ENCODE measurements at places on chromosomes 12 and 14.

GRCh38 chr12:106417926-106418910 lies 60.7 kb downstream of the POLR3B start:
- DNase-seq, result peak; percentile 55

- no peak for DNase-seq
These were observed 6.7 kb upstream of the DNAAF2 start for GRCh38 chr14:49641697-49642129.

GRCh38 chr12:110431957-110432587 lies 18.1 kb downstream of the ARPC3 start:
- DNase-seq, result no peak

- no peak for DNase-seq
These were observed 77.7 kb upstream of the C14orf132 start for GRCh38 chr14:95961481-95961880.

GRCh38 chr12:6323340-6323994 lies 13.0 kb downstream of the PLEKHG6 start:
- peak; percentile 88 for DNase-seq

- DNase-seq, result no peak
These were observed 20.9 kb downstream of the DLGAP5 start for GRCh38 chr14:55170526-55170925.

DNA sequence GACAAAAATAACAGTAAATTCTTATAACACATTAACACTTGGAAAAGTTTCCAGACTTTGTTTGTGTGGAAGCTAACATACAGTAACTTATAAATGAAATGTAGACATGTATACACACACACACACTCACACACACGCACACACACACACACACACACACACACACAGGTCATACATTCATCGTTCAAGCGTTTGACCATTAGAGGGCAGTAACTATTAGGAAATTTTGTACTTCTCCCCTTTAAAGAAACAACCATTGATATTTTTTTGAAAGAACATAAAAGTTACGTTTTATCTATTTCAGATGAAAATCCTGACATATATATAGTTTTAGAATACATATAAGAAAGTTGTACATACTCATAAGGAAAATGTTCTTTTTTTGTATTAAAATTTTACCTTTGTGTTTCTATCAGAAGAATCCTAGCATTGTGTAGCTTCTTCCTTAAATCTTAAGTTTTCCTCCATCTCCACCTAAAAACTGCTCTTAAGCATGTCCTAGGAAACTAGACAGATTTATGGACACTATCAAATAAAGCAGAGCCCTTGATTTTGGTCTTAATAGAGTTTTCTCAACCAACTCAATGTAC lies 29.0 kb downstream of the PTPRQ start:
- peak; percentile 67 for DNase-seq

DNA sequence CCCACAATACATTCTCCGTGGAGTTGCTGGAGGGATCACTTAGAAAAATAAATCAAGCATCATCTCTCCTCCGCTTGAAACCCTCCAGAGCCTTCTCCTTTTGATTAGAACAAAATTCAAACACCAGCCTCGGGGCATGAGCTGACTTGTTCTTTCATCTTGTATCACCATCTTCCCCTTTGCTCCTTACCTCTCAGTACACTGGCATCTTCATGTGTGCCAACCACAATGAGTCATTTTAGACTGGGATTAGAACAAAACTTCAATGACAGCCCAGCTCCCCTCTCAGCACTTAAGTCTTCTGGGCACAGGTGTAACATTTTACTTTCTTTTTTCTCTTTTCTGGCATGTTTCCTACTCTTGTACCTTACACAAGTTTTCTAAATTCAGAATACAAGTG lies 1159.2 kb upstream of the TMEM132C start:
- no peak for DNase-seq

DNA sequence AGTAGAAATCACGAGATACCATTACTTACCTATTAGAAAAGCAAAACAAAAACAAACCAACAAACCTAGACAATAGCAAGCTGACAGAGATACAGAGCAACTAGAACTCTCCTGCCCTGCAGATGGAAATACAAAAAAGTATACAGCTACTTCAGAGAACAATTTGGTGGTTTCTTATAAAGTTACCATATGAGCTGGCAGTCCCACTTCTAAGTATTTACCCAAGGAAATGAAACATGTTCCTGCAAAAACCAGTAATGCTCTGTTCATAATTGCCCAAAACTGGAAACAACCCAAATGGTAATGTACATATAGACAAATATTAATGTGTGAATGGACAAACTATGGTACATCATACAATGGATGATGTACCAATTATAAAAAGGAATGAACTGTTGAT lies 31.7 kb downstream of the FUT8 start:
- no peak for DNase-seq

- DNase-seq, result no peak
These were observed 1.1 kb downstream of the AQP2 start for GRCh38 chr12:49951411-49952240.

- DNase-seq, result no peak
These were observed 69.6 kb upstream of the PRMT8 start for GRCh38 chr12:3421191-3421978.

DNA sequence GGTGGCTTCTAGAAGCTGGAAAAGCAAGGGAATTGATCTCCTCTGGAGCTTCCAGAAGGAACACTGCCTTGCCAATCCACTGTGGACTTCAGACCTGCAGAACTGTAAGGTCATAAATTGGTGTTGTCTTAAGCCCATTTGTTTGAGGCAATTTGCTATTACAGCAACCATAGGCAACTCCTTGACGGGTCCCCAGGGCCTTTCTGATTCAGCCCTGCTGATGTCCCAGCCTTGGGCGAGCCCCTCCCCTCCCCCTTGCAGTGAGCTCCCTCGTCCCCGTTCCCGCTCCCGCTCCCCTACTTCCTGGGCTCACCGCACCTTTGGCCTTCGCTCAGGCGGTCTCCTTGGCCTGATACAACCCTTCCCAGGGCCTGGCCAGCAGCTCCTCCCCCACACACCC lies 18.9 kb upstream of the DIO3 start:
- no peak for DNase-seq

DNA sequence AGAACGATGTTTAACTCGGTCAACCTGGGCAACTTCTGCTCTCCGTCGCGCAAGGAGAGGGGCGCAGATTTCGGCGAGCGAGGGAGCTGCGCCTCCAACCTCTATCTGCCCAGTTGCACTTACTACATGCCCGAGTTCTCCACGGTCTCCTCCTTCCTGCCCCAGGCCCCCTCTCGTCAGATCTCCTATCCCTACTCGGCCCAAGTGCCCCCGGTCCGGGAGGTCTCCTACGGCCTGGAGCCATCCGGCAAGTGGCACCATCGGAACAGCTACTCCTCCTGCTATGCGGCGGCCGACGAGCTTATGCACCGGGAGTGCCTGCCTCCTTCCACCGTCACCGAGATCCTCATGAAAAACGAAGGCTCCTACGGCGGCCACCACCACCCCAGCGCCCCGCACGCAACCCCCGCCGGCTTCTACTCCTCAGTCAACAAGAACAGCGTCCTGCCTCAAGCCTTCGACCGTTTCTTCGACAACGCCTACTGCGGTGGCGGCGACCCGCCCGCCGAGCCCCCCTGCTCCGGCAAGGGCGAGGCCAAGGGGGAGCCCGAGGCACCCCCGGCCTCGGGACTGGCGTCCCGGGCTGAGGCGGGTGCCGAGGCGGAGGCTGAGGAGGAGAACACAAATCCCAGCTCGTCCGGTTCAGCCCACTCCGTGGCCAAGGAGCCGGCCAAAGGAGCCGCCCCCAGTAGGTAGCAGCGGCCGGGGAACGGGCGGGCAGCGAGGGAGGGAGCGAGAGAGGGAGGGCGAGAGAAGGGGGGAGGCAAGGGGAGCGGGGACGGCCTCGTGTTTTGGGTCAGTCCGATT lies 513 bp downstream of the HOXC11 start:
- no peak for DNase-seq

DNA sequence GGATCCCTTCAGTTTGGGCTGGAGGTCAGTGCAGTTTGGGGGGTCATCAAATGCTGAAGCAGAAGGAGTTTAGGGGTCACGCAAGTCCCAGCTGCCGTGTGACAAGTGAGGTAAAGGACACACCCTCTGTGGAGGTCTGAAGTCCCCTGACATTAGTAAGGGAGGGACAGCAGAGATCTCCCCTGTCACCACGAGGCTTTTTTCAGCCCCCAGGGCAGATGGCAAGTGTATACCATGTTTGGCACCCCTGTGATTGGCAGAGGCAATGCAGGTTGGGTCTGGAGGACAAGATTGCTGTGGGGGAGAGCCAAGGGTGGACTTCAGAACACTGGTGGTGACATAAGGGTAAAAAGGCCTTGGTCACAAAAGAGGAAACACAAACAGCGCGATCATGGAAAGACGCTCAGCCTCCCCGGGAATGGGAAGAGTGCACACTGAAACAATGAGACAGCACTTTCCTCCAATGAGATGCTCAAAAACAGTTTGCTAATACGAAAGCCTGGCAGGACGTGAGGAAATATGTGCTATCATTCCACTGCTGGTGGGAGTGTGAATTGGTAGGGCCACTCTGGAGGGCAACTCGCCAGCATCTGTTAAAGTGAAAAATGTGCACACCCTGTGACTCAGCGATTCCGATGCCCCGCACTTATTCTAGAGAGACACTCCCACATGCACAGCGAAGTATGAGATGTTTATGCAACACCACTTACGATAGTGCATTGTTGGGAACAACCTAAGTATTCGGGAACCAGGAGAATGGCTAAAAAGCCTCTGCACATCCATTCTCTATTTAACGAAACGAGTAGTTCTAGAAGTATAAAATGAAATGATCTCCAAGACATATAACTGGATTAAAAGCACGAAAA lies 14.4 kb upstream of the CD27 start:
- peak; percentile 58 for DNase-seq

DNA sequence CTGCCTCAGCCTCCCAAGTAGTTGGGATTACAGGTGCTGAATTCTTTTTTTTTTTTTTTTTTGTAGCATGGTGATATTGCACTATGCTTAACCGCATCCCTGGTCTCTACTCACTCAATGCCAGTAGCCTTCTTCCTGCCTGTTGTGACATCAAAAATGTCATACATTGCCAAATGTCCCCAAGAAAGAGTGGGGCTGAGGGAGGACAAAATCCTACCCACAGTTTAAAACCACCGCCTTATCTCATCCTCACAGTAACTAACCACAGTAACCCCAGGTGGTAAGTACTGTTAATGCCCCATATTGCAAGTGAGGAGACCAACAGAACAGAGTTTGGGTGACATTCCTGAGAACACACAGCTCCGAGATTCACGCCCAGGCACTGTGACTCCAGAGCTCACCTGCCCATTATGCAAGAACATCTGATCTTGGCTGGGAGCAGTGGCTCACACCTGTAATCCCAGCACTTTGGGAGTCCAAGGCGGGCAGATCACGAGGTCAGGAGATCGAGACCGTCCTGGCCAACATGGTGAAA lies 19.6 kb downstream of the MORN3 start:
- DNase-seq, result no peak

DNA sequence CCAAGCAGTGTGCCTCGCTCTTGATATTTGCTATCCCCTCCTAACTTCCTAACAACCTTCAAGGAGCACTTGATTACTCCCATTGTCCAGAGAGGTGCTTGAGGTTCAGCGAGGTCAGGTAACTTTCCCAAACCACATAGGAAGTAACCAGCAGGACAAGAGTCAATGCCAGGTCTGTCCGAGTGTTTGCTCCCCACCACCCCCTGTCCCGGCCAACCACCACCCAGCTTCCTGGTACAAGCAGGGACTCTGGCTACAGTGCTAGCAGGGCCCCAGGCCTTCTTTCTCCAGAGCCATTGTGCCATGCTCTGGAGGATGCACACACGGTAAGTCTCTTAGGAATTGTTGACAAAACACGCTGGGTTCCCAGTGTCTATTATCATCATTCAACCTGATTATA lies 49.2 kb downstream of the SYNE3 start:
- no peak for DNase-seq

- no peak for DNase-seq
These were observed 138.1 kb downstream of the DPF3 start for GRCh38 chr14:72755766-72756165.

GRCh38 chr14:79525416-79525815 lies 685.9 kb downstream of the DIO2 start:
- DNase-seq, result no peak

DNA sequence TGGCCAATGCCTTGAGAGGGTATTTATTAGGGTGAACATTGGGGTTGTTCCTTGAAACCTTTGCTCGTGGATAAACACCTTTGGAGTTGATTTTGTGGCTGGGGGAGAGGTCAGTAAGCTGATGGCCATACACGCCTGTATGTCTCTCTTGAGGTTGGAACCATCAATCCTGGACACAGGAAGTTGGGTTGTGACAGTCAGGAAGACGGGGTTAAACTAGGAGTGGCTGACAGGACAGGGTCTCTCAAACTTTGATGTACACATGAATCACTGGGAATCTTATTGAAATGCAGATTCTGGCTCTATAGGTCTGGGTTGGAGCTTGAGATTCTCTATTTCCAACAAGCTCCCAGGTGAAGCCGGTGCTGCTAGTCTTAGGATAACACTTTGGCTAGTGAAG lies 12.8 kb upstream of the WSCD2 start:
- no peak for DNase-seq

DNA sequence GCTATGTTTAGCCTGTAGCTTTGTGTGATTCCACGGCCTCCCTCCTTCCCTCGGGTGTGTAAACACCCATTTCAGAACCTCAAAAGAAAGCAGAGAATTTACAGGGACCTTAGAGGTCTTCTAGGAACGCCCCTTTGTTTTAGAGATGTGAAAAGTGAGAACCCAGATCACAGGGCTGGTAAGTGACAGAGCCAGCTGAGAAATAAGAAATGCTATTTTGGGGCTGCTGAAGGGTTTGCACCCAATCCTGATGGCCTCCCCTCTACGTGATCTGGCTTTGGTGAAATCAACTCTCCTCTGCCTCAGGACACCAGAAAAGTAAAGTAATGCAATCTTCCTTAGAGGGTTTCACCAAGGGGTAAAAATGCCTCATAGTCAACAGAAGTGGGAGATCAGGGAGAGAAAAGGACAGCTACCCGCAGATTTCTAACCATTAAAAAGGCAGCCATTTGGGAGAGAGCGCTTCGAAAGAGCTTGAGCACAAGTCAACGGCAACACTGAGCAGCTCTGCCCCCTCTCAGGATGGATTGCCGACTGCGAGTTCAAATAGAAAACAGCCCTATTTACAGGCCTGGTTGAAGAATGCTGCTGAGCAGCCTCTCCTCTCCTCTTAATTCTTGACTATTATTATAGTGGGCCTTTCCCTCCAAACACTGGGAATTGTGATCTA lies 78.5 kb upstream of the RASSF3 start:
- DNase-seq, result no peak

DNA sequence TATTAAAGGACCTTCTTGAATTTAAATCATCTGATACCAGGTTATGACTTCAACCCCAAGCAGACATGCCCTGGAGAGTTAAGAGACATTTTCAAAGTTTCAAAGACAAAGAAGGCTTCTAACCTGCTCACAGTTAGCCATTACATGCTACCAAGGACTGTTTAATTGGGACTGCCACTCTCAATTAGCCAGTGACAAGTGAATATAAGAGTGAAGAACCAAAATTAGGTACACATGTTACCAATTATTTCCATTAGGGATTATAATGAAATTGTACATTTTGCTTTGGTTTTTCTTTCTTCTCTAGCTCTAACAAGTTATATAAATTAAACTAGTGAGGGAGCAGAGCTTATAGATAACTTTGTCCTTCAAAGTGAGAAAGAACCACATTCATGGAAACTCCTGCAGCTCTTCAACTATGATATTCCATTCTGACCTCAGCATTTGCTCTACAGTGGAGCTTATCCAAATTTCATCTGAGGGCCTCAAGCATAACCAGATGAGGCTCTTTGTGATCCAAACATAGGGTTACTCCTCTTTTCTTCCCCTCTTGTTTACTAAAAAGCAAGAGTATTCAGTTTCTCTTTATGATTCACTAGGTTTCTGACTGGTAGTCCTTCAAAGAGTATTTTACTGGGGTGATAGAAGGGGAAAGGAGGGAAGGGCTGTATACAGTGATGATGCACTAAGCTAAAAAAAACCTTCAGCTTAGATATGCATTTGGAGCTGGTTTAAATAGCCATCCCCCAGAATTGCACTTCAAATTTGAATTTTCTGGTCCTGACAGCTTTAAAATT lies 91.3 kb downstream of the DUSP6 start:
- DNase-seq, result no peak

Measured in non-pigmented ciliary epithelial cell (primary cell).